Esophagus muscularis mucosa (tissue), 4 donors: ENCODE measurements at places on chromosomes 1 and 21.

- no peak for DNase-seq
These were observed 40.3 kb downstream of the KCTD3 start for GRCh38 chr1:215607412-215607811.

DNA sequence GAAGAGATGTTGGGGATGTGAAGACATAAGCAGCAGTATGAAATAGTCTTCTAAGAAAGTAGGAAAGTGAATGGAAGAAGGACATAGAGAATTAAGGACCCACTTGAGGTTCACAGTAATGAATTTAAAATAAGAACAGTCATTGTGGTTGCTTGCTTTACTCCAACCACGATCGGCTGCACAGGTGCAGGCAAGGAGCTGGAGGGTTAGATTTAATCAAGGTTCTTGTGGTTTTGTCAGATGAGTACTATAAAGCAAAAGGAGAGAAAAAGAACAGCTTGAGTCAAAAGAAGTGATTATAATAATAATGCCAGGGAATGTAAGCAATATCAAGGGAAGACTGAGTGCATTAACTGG is 46.1 kb upstream of the RBM34 start:
- DNase-seq = no peak

DNA sequence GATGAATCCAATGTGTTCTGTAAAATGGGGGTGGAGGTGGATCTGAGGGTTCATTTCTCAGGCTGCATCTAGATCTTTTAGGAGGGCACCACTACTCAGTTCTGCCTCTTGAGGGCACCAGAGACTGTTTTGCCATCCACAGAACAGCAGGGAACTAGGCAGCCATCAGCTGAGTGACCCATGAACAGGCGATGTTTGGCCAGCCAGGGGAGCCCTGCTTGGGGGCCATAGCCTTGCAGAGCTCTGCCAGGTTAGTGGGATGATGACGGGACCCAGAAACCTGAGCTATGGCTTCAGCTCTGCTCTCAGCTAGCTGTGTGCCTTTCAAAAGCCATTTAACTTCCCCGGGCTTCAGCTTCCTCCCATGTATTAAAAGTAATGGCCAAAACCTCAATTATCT is 13.4 kb upstream of the NOS1AP start:
- DNase-seq = no peak

GRCh38 chr1:31444725-31445448 is 31.9 kb downstream of the SERINC2 start:
- peak; percentile 88 for DNase-seq

GRCh38 chr1:14704846-14705245 is 106.4 kb downstream of the KAZN start:
- DNase-seq = no peak

GRCh38 chr1:245412306-245412705 is 257.5 kb downstream of the KIF26B start:
- DNase-seq = no peak
